Adrenal gland (tissue), 19 donors: ENCODE measurements at places on chromosomes 5 and 9. TPM values are rescaled to one million over a fixed set of nuclear protein-coding genes. Genes with fewer than 3 reads are reported as not detected.

The LEAP2 gene
- 0.57 TPM for polyA plus RNA-seq

DNA sequence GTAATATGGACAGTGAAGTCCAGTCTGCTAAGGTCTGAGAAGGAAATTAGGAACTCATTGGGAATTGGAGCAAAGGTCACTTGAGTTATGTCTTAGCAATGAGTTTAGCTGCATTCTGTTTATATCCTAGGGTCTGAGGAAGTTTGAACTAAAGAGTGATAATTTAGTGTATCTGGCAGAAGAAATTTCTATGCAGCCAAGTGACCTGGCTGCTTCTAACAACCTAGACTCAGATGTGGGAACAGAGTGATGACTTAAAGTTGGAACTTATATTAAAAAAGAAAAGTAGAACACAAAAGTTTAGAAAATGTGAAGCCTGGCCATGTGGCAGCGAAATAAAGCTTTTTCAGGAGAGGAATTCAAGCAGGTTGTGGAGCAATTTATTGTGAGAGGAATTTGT, 106.2 kb downstream of the PRDM9 start:
- no peak for DNase-seq

GRCh38 chr9:34151398-34151797, 24.9 kb upstream of the DCAF12 start:
- no peak for DNase-seq

GRCh38 chr9:81626511-81626910, 62.8 kb downstream of the TLE1 start:
- DNase-seq = no peak

GRCh38 chr9:135070198-135070951, 17.1 kb upstream of the OLFM1 start:
- DNase-seq = peak; percentile 7

GRCh38 chr5:14937254-14937653, 65.7 kb upstream of the ANKH start:
- DNase-seq = no peak

DNA sequence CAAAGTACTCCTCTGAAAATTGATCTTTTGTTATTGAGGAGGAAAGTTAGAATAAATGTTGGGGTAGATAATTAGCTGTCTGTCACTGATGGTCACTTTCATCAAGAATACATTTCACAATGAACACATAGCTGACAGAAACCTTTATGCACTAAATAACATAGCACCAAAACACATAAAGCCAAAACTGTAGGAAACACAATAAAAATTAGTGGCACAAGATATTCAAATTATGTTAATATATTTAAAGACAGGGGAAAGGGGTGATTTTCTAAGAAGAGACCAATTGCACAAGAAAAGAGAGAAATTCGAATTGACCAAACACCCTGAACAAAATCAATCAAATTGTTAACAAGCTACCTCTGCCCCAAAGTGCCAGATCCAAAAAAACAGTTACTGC, 89.7 kb downstream of the AK8 start:
- no peak for DNase-seq

The CCDC183 gene
- polyA plus RNA-seq = 0.60 TPM

The IL4 gene
- not detected for polyA plus RNA-seq

The SLCO6A1 gene
- not detected for polyA plus RNA-seq

- no peak for DNase-seq
These were observed 11.0 kb upstream of the HACD4 start for GRCh38 chr9:21042466-21042865.

The TOR1B gene
- polyA plus RNA-seq = 9.8 TPM

The ARID3C gene
- not detected for polyA plus RNA-seq

- DNase-seq = peak; percentile 85
These were observed 48.1 kb downstream of the SPATA31C2 start for GRCh38 chr9:88090151-88090581.

GRCh38 chr5:57010786-57011185, 58.9 kb upstream of the MIER3 start:
- DNase-seq = no peak

- DNase-seq = peak; percentile 36
These were observed 39.3 kb upstream of the SHB start for GRCh38 chr9:38108326-38108725.

The SLC45A2 gene
- 0.03 TPM for polyA plus RNA-seq

DNA sequence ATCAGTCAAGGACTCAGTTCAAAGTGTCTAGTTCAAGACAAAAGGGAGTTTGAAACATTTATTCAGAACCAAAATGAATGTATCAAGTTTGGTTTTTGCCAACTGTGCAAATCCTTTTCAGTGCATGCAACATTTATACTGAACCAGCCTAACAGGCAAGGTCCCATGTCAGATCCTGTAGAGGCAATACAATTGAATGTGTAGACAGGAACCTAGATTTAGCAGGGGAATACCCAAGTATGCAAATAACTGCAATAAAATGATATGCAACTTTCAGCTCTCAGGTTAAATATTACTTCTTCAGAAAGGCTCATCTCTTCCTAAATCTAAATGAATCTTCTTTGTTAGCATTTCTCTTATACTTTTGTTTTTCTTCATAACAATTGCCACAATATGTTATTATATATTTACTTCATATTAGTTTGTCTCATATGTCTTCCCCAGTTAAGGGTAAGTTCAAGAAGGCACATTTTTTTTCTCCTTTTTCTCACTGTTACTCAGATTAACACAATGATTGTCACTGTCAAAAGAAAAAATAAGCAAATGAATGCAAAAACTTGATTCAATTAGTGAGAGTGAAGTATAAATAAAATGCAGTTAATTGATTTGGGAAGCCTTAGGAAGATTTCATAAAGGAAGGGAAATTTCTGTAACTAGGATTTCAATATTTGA, 163.9 kb upstream of the RASA1 start:
- no peak for DNase-seq

The TMEM267 gene
- polyA plus RNA-seq = 7.3 TPM

The MACROH2A1 gene
- polyA plus RNA-seq = 101 TPM

DNA sequence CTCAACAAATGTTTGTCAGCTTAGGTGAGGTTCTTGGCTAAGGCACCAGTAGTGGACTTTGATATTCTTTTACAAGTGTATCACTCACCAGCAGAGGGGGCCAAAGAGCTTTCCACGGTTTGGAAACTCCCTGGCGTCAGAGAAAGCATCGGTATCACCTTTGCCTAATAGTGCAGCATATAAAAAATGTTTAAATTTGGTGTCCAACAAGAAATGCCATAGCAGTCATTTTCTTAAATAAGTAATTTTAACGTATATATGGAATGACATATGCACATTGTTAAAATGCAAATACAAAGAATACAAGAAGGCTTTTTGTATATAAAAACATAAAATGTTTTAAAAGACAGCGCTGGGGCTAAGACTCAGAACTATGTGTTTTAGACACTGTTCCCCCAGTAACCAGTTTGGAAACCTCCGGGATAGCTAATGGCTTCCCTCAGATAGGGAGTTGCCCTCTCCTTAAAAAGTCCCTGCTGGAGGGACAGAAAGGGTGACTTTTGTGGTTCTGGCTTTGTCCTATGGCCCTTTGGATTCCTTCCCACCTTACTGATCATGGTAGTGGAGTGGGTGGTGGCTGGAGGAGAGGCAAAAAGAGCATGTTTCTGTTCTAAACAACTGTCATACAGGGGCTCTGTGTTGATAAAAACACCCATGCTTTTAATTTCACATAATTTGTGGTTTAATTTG, 124.6 kb downstream of the GPBP1 start:
- DNase-seq = peak; percentile 85

GRCh38 chr9:127856729-127857116, 2.3 kb upstream of the ENG start:
- no peak for DNase-seq

GRCh38 chr9:116003397-116003796, 150.2 kb upstream of the PAPPA start:
- DNase-seq = no peak

The LRRC14B gene
- not detected for polyA plus RNA-seq

The SPINK7 gene
- polyA plus RNA-seq = not detected

DNA sequence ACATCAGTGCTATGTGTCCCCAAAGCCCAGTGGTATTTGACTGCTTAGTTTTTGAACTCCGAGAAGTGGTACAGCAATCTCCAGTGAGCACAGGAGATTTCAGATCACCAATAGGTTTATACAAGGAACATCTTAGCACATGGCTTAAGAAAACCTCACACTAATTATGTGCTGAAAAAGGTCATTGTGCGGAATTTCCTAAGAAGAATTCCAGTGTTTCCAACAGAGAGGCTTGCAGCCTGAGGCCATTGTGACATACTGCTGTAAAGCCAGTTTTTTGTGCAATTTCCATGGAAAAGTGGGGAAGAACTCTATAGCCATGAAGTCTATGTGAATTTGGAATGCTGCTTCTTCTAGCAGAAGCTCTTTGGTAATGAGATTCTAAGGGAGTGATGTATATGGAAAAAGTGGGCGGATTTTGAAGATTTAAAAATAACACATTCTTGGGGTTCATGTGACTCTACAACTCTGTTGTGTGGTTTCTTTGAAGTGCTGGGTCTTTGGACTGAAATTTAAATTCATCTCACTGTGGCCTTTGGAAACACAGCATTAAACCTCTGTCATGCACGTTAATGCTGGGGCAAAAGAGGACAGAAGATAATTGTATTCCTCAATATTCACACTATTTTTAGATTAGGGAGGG, 110.5 kb upstream of the CD180 start:
- no peak for DNase-seq

The GCNT4 gene
- polyA plus RNA-seq = 0.60 TPM

GRCh38 chr5:36459176-36460135, 146.9 kb upstream of the SLC1A3 start:
- DNase-seq = no peak

The PKN3 gene
- 8.6 TPM for polyA plus RNA-seq

The CCDC112 gene
- 10.1 TPM for polyA plus RNA-seq

The PAEP gene
- polyA plus RNA-seq = not detected

- DNase-seq = no peak
These were observed 133.3 kb upstream of the TLX3 start for GRCh38 chr5:171175746-171176145.

DNA sequence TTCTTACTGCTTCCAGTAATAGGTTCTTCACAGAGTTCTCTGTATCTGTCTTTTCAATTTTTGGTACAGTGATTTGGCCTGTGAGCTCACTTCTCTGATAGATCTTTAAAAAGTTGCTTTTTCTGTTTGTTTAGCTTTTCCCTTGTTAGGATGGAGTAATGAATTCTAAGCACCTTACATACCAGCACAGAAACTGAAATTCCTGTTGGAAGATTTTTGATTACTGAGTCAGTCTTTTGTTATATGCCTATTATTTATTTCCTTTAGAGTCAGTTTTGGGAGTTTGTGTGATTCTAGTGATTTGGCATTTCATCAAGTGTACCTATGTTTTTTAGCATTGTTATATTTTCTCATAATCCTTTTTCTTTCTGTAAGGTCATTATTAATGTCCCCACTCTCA, 37.6 kb upstream of the IPPK start:
- no peak for DNase-seq

DNA sequence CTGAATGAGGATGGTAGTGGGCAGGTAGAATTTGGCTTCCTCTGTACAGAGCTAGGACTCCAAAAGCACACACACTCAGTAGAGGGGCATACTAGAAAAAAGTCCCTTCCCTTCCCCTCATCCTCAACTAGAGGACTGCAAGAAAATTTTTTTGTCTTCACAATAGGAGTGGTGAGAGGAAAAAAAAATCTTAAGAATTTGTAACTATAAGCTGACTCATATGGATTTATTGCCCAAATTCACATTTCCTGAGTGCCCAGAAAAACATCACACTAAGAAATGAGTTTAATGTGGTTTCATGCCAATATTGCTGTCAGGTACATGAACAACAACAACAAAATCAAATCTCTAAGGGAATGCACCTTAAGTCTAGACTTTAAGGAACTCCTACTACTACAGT, 43.7 kb downstream of the RANBP6 start:
- DNase-seq = no peak

DNA sequence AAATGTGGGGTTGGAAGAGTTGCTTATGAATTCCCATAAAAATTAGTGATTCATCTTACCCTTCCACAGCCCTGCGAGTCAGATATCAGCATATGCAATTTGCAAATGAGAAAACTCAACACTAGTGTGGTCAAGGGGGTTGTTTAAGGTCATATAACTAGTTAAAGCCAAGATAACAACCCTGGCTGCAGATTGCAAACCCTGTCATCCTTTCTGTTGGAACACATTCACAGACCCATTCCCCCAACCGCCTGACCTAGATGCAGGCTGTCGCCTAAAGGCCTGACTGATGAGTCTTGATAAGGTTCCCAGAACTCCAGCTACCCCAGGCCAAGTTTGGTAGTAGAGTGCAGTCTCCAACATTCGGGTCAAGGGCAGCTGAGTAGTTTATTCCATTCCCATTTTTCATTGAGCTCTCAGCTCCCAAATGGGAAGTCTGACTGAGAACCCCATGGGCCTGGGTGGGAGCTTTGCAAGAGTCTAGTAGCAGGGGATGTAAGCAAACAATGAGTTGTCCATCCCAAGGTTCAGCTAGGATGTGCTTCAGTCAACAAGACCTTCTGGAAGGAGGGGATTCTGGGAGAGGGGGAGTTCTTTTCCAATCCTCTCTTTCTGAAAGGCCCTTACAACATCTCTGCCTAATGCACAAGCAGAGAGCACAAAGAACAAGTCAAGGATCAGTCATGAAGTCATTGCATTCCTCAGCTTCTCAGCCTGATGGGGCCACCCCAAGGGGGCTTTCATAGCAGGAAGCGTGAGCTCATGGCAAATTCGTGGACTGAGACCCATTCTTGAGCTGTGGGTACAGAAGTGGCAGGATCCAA, 40.3 kb downstream of the ADAM19 start:
- DNase-seq = peak; percentile 85

The FOXD4L5 gene
- polyA plus RNA-seq = not detected

The IRX1 gene
- polyA plus RNA-seq = not detected

DNA sequence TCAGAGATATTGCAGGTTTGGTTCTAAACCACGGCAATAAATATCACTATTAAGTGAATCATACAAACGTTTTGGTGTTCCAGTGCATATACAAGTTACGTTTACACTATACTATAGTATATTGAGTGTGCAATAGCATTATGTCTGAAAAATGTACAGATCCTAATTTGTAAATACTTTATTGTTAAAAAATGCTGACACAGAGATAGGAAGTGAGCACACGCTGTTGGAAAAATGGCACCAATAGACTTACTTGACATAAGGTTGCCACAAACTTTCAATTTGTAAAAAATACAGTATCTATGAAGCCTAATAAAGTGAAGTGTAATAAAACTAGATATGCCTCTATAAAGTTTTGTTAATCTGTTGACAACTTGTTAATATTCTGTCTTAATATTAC, 16.0 kb downstream of the CFAP90 start:
- DNase-seq = no peak

The RHOBTB3 gene
- polyA plus RNA-seq = 28.2 TPM

The PNPLA7 gene
- 0.70 TPM for polyA plus RNA-seq

The TMEM215 gene
- polyA plus RNA-seq = not detected

DNA sequence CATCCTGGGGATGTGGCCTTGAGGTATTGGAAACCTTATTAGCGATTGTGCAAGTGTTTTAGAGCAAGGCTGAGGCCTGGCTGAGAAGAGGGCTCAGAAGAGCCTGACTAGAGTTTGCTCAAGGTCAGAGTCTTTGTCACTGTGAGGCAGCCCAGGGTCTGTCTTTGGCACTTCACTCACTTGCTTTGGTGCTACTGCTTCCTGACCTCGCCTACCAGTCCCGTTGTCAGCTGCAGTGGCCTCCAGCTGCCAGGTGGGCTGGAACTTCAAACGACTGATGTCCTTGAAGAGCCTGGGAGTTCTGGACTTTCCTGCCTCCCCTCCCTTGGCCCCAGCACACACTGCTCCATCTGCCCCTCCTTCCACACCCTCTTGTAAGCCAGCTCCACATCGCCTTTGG, 228.0 kb downstream of the SNX18 start:
- DNase-seq = no peak

GRCh38 chr9:120927269-120928014, 846 bp upstream of the TRAF1 start:
- no peak for DNase-seq

The ASS1 gene
- 122 TPM for polyA plus RNA-seq
